ENCODE measurements at places on chromosomes 16 and 17. TPM values are rescaled to one million over a fixed set of nuclear protein-coding genes. Genes with fewer than 3 reads are reported as not detected.

GNAO1 gene
- 1.9 TPM for total RNA-seq

ORMDL3 gene
- total RNA-seq, result 29.3 TPM

GRCh38 chr16:75909746-75910145 lies 183.5 kb upstream of the CPHXL start:
- H3K4me3 ChIP-seq, result no peak overlapping the region
- H3K27ac ChIP-seq, result no peak overlapping the region
- no peak for DNase-seq
- H3K27me3 ChIP-seq, result no peaks in the 10 kb centered on the region
- H3K4me1 ChIP-seq, result no peaks in the 10 kb centered on the region
- H3K36me3 ChIP-seq, result no peaks in the 10 kb centered on the region

- DNase-seq, result peak; percentile 80
- H3K36me3 ChIP-seq, result no peaks in the 10 kb centered on the region
- peaks cover 50% of the 10 kb centered on the region for H3K4me1 ChIP-seq
- H3K27me3 ChIP-seq, result no peaks in the 10 kb centered on the region
- H3K4me3 ChIP-seq, result no peak overlapping the region
- peak overlapping the region; percentile 88 for H3K27ac ChIP-seq
Observed at GRCh38 chr17:70499067-70499786, 329.9 kb downstream of the KCNJ2 start.

GRCh38 chr16:4323845-4324488 lies 8.1 kb downstream of the GLIS2 start:
- H3K36me3 ChIP-seq, result no peaks in the 10 kb centered on the region
- DNase-seq, result peak; percentile 74
- peaks cover 15% of the 10 kb centered on the region for H3K4me1 ChIP-seq
- H3K27ac ChIP-seq, result peak overlapping the region; percentile 20

GRCh38 chr17:57948555-57949420 lies 6.4 kb downstream of the CUEDC1 start:
- no peak overlapping the region for H3K27ac ChIP-seq
- H3K4me1 ChIP-seq, result peaks cover 21% of the 10 kb centered on the region
- H3K36me3 ChIP-seq, result no peaks in the 10 kb centered on the region

SRL gene
- total RNA-seq, result 0.06 TPM

DNA sequence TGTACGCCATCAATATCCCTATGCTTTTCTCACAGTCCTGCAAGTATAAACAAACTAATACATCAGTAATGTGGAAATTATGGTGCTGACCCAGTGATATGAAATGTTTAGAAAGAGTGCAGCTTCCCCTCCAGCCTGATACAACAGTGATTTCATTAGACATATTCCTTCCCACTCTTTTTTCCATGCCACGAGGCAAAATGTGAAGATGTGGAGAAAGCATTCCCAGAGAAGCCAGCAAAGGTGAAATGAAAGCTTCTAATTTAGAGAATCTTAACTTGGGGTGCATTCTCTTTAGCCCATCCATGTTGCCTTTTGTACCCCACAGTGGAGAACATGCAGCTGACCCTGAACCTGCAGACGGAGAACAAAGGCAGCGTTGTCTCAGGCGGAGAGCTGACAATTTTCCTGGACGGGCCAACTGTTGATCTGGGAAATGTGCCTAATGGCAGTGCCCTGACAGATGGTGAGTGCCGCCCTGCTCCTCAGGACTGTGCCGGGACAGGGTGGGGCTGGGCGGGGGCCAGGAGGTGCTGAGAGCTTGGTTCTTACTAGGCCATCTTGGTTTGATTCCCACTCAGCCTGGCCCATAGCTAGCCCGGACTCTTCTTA lies 77.8 kb downstream of the WWP2 start:
- no peak overlapping the region for H3K4me3 ChIP-seq
- H3K27me3 ChIP-seq, result no peaks in the 10 kb centered on the region
- H3K27ac ChIP-seq, result no peak overlapping the region
- no peak for DNase-seq
- peaks cover 5% of the 10 kb centered on the region for H3K4me1 ChIP-seq

DNA sequence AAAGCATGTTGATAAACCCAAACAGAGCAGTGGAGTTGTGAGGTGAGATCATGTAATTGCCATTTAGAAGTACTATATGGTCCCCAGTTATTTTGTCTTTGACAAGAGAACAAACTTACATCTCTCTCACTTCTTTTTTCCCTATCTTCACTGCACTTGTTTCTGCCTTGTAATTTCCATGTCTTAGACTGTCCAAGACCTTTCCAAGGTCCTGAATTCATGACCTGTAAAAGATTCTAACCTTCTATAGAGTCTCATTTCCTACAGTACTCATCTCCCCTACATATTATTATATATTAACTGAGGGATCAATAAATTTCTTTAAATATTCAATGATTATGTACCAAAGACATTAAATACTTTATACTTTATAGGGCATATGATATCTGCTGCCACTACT lies 295.3 kb upstream of the KIF2B start:
- no peak overlapping the region for H3K27ac ChIP-seq
- no peaks in the 10 kb centered on the region for H3K27me3 ChIP-seq
- H3K4me3 ChIP-seq, result no peak overlapping the region
- H3K4me1 ChIP-seq, result no peaks in the 10 kb centered on the region
- DNase-seq, result no peak

DNA sequence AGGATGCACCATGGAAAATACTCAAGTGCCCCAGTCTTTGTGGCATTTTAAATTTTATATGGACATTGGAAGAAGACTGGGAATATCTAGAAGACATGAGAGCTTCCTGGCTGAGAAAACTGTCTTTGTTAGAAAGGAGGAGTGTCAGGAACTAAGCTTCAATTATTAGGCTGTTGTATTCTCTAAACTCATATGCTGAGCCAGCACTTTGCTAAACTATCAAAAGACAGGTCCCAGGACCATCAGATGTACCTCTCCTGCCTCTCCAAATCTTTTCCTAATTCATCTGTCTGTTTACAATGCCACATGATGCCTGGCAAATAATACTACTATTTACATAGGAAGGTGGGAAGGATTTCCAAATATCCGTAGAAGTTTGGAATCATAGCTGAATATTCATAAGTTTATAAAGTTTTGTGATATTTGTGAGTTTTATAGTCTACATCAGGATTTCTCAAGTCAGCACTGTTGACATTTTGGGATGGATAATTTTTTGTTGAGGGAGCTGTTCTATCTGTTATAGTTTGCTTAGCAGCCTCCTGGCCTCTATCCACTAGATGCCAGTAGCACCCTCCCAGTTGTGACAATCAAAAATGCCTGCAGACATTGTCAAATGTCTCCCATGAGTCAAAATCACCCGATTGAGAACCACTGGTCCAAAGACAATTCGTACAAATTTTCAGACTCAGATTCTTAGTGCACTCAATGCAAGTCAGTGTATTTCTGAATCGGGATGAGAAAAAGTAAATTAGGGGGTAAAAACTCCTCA lies 61.2 kb upstream of the NETO2 start:
- no peaks in the 10 kb centered on the region for H3K36me3 ChIP-seq
- H3K27me3 ChIP-seq, result no peaks in the 10 kb centered on the region
- no peak overlapping the region for H3K4me3 ChIP-seq
- H3K4me1 ChIP-seq, result no peaks in the 10 kb centered on the region
- H3K27ac ChIP-seq, result no peak overlapping the region

DNA sequence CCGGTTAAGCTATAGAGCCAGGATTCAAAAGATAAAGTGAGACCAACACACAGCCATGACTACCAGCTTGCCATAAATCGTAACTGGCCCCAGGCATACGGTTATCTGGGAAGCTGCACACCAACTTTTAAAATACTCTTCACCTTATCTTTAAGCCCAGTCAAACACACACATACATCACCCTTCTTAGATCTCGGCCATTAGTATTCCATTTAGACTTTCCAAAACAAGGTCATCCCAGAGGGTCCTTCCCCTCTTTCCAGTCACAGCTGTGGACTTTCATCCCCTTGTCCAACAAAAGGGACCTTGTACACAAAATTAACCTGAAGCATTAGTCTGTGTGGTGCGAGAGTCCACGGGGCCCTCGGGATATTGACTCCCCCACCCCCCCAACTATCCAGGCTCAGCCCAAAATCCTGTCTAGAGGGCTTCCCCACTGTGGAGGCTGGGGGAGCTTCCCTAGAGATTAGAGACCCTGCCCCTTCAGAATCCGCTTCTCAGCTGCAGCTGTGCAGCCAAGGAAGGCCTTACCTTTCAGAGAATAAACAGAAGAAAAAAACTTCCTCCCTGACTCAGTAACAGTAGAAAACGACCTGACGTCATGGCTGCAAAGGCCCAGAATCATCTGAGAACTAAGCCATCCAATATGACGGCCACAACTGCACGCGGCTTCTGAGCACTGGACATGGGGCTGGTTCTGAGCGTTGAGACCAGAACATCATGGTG lies 9.9 kb downstream of the ZFHX3 start:
- H3K27ac ChIP-seq, result no peak overlapping the region
- peaks cover 70% of the 10 kb centered on the region for H3K4me1 ChIP-seq
- peak; percentile 45 for DNase-seq
- peaks cover 89% of the 10 kb centered on the region for H3K27me3 ChIP-seq
- no peaks in the 10 kb centered on the region for H3K36me3 ChIP-seq

DNA sequence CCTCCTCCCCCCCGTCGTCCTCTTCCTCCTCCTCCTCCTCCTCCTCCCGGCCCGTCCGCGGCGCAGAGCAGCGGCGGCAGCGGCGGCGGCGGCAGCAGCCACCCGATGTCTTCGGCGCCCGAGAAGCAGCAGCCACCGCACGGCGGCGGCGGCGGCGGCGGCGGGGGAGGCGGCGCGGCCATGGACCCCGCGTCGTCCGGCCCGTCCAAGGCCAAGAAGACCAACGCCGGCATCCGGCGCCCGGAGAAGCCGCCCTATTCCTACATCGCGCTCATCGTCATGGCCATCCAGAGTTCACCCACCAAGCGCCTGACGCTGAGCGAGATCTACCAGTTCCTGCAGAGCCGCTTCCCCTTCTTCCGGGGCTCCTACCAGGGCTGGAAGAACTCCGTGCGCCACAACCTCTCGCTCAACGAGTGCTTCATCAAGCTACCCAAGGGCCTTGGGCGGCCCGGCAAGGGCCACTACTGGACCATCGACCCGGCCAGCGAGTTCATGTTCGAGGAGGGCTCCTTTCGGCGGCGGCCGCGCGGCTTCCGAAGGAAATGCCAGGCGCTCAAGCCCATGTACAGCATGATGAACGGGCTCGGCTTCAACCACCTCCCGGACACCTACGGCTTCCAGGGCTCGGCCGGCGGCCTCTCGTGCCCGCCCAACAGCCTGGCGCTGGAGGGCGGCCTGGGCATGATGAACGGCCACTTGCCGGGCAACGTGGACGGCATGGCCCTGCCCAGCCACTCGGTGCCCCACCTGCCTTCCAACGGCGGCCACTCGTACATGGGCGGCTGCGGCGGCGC lies at the start of gene FOXF1:
Gene FOXF1, plus strand, starts transcription at position 63 of the 797 bp plus-strand sequence. Its CDS starts 43 bp downstream, at position 106.
- H3K27me3 ChIP-seq, result peaks cover 100% of the 10 kb centered on the region
- peak; percentile 73 for DNase-seq
- H3K27ac ChIP-seq, result no peak within 1 kb of the TSS
- H3K36me3 ChIP-seq, result no peaks in the 10 kb centered on the region
- H3K4me1 ChIP-seq, result peaks cover 16% of the 10 kb centered on the region

KRT31 gene
- not detected for total RNA-seq

DNA sequence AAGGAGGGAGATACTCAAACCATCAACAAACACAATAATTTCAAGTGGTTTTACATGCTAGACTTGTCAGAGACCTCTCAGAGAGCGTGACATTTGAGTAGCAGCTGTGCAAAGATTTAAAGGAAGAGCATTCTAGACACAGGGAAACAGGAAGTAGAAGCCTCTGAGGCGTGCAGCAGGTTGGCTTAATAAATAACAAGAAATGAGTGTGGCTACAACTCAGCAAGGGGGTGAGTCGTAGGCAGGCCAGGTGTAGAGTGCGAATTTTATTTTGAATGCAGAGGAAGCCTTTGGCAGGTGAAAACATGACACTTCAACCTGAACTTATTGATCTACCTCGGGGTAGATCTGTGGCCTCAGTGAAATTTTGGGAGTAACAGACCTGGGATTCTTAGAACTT lies 73.2 kb upstream of the MRTFB start:
- no peak overlapping the region for H3K4me3 ChIP-seq
- no peak for DNase-seq
- no peaks in the 10 kb centered on the region for H3K27me3 ChIP-seq
- H3K4me1 ChIP-seq, result peaks cover 5% of the 10 kb centered on the region
- no peak overlapping the region for H3K27ac ChIP-seq
- no peaks in the 10 kb centered on the region for H3K36me3 ChIP-seq

DNA sequence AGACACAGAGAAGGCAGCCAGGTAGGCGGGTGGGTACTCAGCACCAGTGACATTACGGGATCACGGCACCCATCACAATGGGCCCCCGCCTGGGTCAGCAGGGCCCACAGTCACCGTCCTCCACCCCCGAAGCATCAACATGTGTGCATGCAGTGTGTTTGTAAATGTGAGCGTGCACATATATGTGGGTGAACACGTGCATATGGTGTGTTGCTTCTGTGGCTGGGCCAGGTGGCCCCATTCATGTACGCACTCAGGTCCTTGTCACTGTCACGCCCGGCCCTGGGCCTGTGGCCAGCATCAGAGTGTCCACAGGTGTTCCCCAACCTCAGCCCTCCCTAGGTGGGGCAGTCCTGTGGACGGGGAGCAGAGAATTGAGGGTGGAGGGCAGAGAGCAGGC lies 37.1 kb downstream of the TNFRSF13B start:
- H3K4me1 ChIP-seq, result no peaks in the 10 kb centered on the region
- no peaks in the 10 kb centered on the region for H3K27me3 ChIP-seq
- no peaks in the 10 kb centered on the region for H3K36me3 ChIP-seq
- no peak overlapping the region for H3K4me3 ChIP-seq

KRTAP9-4 gene
- not detected for total RNA-seq

DNA sequence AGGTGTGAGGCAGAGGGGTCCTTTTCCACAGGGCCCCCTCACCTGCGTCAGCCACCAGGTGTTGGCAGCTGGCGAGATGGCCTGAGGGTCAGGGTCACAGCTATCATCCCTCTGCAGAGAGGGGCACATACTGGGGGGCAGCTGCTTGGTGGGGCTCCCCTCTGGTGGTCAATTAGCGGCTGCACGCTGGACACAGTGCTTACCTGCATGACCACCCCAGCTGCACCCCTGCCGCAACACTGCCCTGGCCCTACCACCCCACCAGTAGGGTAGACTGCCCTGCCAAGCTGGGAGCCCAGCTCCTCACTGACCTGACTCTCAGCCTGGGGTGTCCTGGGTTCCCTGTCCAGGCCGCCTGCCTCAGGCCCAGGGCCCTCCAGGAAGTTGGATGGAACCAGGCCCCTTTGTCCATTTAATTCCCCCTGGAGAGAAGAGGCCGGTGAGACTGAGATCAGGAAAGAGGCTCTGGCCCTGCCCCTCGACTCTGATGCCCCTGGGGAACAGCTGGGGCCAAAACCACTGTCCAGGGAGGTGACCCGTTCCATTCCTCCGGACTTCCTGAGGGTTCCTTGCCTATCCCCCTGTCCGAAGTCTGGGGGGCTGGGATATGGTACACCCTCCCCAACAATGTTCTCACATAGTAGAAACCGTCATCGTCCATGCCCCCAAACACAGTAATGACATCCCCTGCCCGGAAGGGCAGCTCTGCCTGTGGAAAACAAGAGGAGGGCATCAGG lies 23.7 kb downstream of the TSPOAP1 start:
- no peak for DNase-seq
- no peaks in the 10 kb centered on the region for H3K27me3 ChIP-seq
- H3K4me3 ChIP-seq, result no peak overlapping the region

DNA sequence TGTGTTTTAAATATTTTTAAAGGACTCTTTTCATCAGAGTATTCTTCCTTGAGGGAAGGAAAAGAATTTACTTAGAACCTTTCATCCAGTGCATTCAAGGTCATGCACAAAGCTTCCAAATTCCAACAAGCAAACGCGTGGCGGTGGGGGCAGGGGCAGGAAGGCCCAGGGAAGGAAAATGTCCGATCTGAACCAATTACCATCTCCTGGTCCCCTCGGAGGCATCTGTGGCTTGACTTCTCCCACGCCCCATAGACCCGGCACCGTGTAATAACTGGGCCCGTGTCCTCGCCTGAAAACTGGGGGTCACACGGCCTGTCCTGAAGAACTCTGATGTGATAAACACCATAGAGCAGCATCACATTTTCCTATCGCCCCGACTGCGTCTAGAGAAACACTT lies 18.3 kb downstream of the MEAK7 start:
- H3K27ac ChIP-seq, result no peak overlapping the region
- H3K4me1 ChIP-seq, result no peaks in the 10 kb centered on the region
- no peak overlapping the region for H3K4me3 ChIP-seq
- H3K36me3 ChIP-seq, result peaks cover 4% of the 10 kb centered on the region

EVI2A gene
- not detected for total RNA-seq
